Activated CD4-positive, alpha-beta memory T cell treated with anti-CD3 and anti-CD28 coated beads for 36 hours (primary cell): ENCODE measurements at places on chromosomes 13 and 19. TPM values are rescaled to one million over a fixed set of nuclear protein-coding genes. Genes with fewer than 3 reads are reported as not detected.

Gene ZNF234
- 7.3 TPM for total RNA-seq

Gene ELANE
- total RNA-seq = not detected

Gene LIN37
- 7.5 TPM for total RNA-seq

Gene APOC1
- 1.4 TPM for total RNA-seq

Gene MRPS31
- 40.4 TPM for total RNA-seq

Gene CYP2A6
- not detected for total RNA-seq

Gene ZNF497
- 0.31 TPM for total RNA-seq

Gene ALG11
- total RNA-seq = 19.0 TPM

Gene MEIS3
- 0.26 TPM for total RNA-seq

Gene CLEC17A
- 0.85 TPM for total RNA-seq

DNA sequence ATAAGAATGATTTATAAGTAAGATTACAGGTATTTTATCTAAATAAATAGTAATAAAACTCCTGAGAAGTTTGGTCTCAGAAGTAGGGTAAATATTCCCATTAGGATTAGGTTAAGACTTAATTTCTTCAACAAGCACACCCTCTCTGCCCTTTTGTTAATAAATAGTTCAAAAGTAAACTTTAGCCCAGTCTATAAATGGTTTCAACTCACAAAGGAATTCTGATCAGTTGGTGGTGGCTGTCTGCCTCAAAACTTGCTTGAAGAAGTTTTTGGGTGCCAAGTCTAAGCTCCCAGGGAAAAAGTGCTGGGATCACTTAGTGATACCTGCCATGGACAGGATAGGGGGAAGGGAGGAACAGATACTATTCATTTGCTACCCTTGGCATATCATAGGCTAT is 22.9 kb downstream of the MBNL2 start:
- DNase-seq = no peak
- no peak overlapping the region for H3K27ac ChIP-seq
- H3K36me3 ChIP-seq = no peaks in the 10 kb centered on the region
- H3K4me3 ChIP-seq = no peak overlapping the region
- H3K27me3 ChIP-seq = no peaks in the 10 kb centered on the region
- peaks cover 27% of the 10 kb centered on the region for H3K4me1 ChIP-seq

- H3K27ac ChIP-seq = no peak overlapping the region
- H3K27me3 ChIP-seq = peaks cover 27% of the 10 kb centered on the region
- peak; percentile 49 for DNase-seq
- peaks cover 42% of the 10 kb centered on the region for H3K4me1 ChIP-seq
- H3K4me3 ChIP-seq = no peak overlapping the region
- no peaks in the 10 kb centered on the region for H3K36me3 ChIP-seq
These were observed 4.4 kb upstream of the LTBP4 start for GRCh38 chr19:40596608-40597328.

DNA sequence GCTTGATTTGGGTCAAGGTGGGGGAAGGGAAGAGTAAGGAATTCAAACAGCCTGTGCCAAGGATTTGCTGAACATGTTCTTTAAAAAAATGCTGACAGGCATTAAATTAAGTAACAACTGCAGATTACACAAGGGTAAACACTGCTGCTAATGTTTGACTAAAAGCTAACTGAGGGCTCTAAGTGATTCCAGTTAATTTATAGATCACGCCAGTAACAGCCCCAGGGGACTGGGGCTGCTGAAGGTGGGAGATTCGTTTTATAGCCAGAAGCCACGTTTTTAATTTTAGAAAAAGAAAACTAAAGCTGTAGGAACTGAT is 321.7 kb downstream of the DLEU7 start:
- no peak overlapping the region for H3K4me3 ChIP-seq
- no peaks in the 10 kb centered on the region for H3K36me3 ChIP-seq
- H3K27me3 ChIP-seq = no peaks in the 10 kb centered on the region
- no peak for DNase-seq
- no peak overlapping the region for H3K27ac ChIP-seq

DNA sequence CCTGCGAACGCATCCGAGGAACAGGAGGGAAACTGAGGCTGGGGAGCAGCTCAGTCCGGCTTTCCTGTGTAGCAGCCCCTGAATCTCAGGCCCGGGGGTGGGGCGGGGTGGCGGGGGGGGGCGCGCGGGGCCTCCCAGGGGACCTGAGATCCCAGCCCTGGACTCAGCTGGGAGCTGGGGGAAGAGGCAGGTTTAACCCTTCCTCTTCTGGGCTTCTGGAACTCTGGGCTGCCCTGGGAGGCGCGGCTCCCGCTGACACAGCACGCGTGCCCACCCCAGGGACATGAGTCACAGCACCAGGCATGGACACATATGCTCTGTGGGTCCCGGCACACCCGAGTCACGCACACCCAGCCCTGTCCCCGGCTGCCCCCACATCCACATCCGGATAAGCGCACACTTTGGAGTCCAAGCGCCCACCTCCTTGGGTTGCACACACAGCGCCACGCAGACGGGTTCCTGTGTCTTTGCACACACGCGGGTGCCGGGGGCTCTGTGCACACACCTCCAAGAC is 3.5 kb upstream of the CIRBP start:
- H3K4me1 ChIP-seq = peaks cover 51% of the 10 kb centered on the region
- H3K36me3 ChIP-seq = peaks cover 12% of the 10 kb centered on the region
- peak overlapping the region; percentile 37 for H3K4me3 ChIP-seq
- H3K27ac ChIP-seq = peak overlapping the region; percentile 33

GRCh38 chr19:38842439-38843174 is 7.2 kb downstream of the HNRNPL start:
- DNase-seq = peak; percentile 79
- H3K27me3 ChIP-seq = no peaks in the 10 kb centered on the region
- H3K27ac ChIP-seq = peak overlapping the region; percentile 89
- H3K4me3 ChIP-seq = peak overlapping the region; percentile 49
- H3K36me3 ChIP-seq = peaks cover 85% of the 10 kb centered on the region
- peaks cover 91% of the 10 kb centered on the region for H3K4me1 ChIP-seq

- H3K36me3 ChIP-seq = no peaks in the 10 kb centered on the region
- H3K27ac ChIP-seq = no peak overlapping the region
- peaks cover 12% of the 10 kb centered on the region for H3K27me3 ChIP-seq
- no peak for DNase-seq
- peaks cover 16% of the 10 kb centered on the region for H3K4me1 ChIP-seq
- no peak overlapping the region for H3K4me3 ChIP-seq
These were observed 42.2 kb downstream of the CCNE1 start for GRCh38 chr19:29854033-29854432.

GRCh38 chr13:35478271-35479037 is 2.0 kb upstream of the MAB21L1 start:
- peaks cover 17% of the 10 kb centered on the region for H3K4me1 ChIP-seq
- peaks cover 55% of the 10 kb centered on the region for H3K27me3 ChIP-seq
- H3K27ac ChIP-seq = no peak overlapping the region
- H3K4me3 ChIP-seq = no peak overlapping the region

DNA sequence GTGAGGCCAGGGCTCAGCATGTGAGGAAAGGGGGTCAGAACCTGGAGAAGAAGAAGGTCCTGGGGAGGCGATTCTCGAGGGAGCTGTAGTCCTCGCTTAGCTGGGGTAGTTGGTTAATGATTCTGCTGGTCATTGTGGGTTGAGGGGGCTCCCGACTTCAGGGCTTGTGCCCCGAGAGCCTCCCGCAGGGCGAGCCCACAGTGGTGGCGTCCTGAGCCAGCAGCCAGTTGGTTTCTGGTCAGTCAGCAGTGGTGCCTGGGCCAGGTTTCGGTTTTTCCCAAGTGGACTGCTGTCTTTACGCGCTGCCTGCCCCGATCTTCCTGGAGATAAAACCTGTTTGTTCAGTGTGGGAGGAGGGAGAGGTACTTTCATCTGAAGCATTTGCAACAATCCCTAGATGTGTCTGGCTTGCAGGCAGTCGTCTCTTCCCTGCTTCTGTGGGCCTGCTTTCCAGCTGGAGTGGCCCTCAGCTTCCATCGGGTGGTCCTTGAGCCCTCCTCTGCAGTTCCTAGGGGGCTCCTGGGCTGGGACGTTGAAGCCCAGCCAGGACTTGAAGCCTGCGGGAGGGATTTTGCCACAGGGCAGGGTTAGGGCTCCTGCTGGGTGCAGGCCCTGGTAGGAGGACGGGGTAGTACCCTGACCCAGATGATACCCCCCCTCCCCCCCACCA is 3.2 kb downstream of the PTBP1 start:
- peaks cover 50% of the 10 kb centered on the region for H3K36me3 ChIP-seq
- no peak for DNase-seq
- peak overlapping the region; percentile 86 for H3K4me3 ChIP-seq
- peaks cover 38% of the 10 kb centered on the region for H3K4me1 ChIP-seq
- H3K27me3 ChIP-seq = no peaks in the 10 kb centered on the region

- no peak overlapping the region for H3K27ac ChIP-seq
- no peaks in the 10 kb centered on the region for H3K4me1 ChIP-seq
- H3K27me3 ChIP-seq = peaks cover 8% of the 10 kb centered on the region
- DNase-seq = no peak
- no peak overlapping the region for H3K4me3 ChIP-seq
These were observed 32.5 kb downstream of the FGF14 start for GRCh38 chr13:102369302-102369701.

DNA sequence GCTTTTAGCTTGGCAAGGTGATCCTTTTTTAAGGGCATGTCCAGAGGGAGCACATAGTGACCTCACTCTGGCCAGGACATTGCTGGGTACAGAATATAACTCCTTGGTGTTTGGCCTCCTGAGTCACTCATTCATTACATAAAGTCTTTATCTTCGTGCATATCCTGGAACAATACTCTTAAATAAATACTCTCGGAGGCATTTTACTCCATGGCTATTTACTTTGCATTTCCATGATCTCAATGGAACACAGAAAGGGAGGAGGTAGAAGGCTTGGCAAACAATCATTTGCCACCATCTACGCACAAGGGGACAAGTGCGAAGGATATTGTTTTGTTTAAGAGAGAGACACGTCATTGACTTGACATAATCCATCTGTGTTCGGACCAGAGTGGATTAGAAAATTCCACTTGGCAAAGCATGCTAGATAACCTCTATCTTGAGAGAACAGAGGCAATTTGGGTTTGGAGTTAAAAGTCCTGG is 210.0 kb downstream of the IRS2 start:
- no peaks in the 10 kb centered on the region for H3K36me3 ChIP-seq
- DNase-seq = no peak
- no peaks in the 10 kb centered on the region for H3K4me1 ChIP-seq

DNA sequence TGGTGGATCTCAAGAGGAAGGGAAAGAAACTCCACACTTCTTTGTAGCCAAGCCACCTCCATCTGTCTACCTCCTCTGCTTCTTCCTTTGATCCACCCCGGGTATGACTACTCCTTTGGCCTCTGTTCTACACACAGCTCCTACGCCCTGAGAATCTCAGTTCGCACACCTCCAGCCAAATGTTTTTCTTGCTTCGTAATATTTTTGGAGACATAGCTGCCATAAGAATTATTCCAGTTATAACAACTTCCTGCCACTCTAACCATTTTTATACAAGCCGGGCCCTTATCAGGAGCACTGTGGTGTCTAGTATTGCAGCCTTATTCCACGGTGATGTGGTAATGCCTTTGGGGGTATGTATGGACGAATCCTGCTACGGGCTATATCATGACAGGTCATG is 126.7 kb downstream of the STARD13 start:
- H3K4me3 ChIP-seq = no peak overlapping the region
- H3K27me3 ChIP-seq = no peaks in the 10 kb centered on the region
- no peak overlapping the region for H3K27ac ChIP-seq
- H3K36me3 ChIP-seq = no peaks in the 10 kb centered on the region
- H3K4me1 ChIP-seq = no peaks in the 10 kb centered on the region

DNA sequence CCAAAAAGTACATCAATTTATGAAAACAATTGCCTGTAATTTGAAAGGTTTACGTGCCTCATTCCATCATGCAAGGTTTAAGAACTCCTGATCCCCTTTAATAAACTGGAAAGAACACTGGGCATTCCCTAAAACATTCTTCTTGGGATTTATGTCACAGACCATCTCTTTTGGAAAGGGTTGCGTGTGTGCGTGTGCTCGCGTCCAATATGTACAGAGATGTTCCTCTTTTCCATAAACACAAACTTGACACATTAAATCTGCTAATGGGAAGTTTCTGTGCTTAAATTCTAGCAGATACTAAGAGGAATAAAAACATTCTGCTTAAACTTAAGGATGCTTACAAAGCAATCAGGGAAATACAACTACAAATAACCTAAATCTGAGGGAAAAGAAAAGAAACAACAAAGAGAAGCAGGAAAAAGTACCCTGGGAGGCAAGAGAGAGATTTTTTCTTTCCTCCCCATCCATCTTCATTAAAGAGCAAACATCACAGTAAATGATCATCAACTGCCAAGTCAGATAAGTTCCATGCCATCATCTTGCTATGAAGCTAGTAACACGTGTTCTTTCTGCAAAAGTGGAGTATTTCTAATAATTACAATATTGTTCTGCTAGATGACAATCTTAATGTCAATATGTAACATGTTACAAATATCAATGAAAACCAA is 83.7 kb downstream of the STK24 start:
- H3K27me3 ChIP-seq = no peaks in the 10 kb centered on the region
- peaks cover 13% of the 10 kb centered on the region for H3K36me3 ChIP-seq
- no peak overlapping the region for H3K4me3 ChIP-seq
- peaks cover 81% of the 10 kb centered on the region for H3K4me1 ChIP-seq
- H3K27ac ChIP-seq = peak overlapping the region; percentile 3

- no peak overlapping the region for H3K4me3 ChIP-seq
- DNase-seq = no peak
- no peaks in the 10 kb centered on the region for H3K27me3 ChIP-seq
- no peak overlapping the region for H3K27ac ChIP-seq
These were observed 1.3 kb upstream of the DUS3L start for GRCh38 chr19:5792224-5792623.

DNA sequence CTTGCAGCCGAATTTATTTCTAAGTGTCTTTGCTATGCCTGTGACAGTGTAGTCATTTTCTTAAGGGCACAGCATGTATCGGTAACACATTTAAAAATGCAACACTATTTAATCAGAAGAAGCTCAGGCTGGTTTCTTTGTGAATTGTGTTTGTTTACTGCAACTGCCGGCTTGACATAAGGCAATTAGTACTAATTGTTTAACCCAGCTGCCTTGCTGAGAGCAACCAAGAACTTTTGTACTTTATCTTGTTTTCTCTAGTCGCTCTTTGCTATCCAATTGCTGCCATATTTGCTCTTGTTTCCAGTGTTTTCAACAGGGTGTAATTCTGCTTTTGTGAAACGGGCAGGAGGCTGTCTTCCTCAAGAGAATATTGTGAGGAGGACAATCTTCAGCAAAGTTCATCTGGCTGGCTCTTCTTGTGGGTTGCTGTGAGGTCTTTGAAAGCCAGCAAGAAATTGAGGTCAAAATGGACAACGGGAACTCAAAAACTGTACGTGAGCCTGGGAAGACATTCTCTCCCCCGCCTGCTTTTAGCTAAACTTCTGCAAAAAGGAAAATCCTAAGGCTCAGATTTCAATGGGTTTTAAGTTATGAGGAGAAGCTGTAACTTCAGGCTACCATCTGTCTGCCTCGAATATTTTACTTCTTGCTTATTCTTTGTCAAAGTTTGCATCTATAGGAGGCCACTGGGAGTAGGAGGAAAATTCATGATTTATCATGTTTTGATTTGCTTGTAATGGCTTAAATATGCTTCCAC is 75.8 kb upstream of the TSHZ3 start:
- DNase-seq = no peak
- no peaks in the 10 kb centered on the region for H3K4me1 ChIP-seq
- no peaks in the 10 kb centered on the region for H3K36me3 ChIP-seq

GRCh38 chr19:43826787-43827754 is at the start of gene ZNF283:
Gene ZNF283 (plus strand): TSS chr19:43827321. CDS start chr19:43833505, 6,184 bp downstream.
- peak within 1 kb of the TSS; percentile 88 for H3K4me3 ChIP-seq
- peak within 1 kb of the TSS; percentile 54 for H3K27ac ChIP-seq
- peaks cover 34% of the 10 kb centered on the region for H3K36me3 ChIP-seq
- H3K27me3 ChIP-seq = no peaks in the 10 kb centered on the region
- peaks cover 16% of the 10 kb centered on the region for H3K4me1 ChIP-seq

GRCh38 chr19:44813841-44814470 is 5.1 kb downstream of the BCAM start:
- H3K27me3 ChIP-seq = peaks cover 11% of the 10 kb centered on the region
- DNase-seq = no peak
- H3K27ac ChIP-seq = no peak overlapping the region
- peaks cover 3% of the 10 kb centered on the region for H3K4me1 ChIP-seq

GRCh38 chr19:20503476-20503875 is 62.1 kb downstream of the ZNF737 start:
- H3K27ac ChIP-seq = no peak overlapping the region
- no peaks in the 10 kb centered on the region for H3K27me3 ChIP-seq
- peaks cover 9% of the 10 kb centered on the region for H3K36me3 ChIP-seq
- no peak overlapping the region for H3K4me3 ChIP-seq
- DNase-seq = no peak
